Heart left ventricle (tissue), 16 donors: ENCODE measurements at places on chromosomes 2 and 18. TPM values are rescaled to one million over a fixed set of nuclear protein-coding genes. Genes with fewer than 3 reads are reported as not detected.
A peak's percentile ranks its signal among the peaks of the same experiment; 100 is the strongest.

- DNase-seq, result no peak
Measured at GRCh38 chr2:178223806-178224205, 29.5 kb downstream of the OSBPL6 start.

Gene NLRC4
- polyA plus RNA-seq, result 0.19 TPM

DNA sequence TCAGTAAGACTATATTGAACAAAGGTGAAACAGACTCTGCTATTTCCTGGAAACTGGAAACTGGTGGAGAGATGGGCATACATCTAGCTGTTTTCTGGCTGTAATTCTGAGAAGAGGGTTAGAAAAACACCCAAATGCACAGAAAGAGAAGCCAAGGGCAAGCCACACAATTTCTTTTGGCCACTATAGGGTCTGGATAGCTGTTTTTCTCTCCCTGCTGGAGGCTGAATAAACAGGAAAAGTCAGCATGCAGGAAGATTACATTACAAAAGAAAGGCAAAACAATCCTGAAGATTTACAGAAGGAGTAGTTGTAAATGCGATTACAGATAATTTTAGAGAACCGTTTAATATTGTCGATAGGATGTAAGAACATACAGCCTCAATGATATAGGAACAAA, 186.2 kb upstream of the REG3G start:
- no peak for DNase-seq

Gene GPR35
- 1.3 TPM for polyA plus RNA-seq

Gene RGPD8
- polyA plus RNA-seq, result 2.0 TPM

GRCh38 chr2:56127010-56127409, 56.8 kb upstream of the CCDC85A start:
- no peak for DNase-seq

Gene DNER
- polyA plus RNA-seq, result 0.82 TPM

DNA sequence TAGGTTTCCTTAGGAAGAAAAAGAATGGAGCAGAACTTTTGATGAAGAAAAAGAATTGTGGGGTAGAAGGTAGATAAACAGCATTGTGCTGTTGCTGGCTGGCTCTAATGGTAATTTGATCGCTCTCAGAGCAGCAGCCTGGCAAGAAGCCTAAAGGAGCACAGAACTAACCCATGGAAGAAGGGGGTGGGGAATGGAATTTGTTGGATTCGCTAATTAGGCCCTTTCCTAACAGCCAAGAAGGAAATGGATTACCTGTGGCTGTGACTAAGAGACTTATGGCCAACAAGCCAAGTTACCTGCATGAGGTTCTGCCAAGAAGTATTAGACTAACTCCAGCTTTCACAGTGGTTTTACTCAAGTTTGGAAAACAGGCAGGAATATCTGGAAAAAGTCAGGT, 210.6 kb downstream of the IKZF2 start:
- no peak for DNase-seq

DNA sequence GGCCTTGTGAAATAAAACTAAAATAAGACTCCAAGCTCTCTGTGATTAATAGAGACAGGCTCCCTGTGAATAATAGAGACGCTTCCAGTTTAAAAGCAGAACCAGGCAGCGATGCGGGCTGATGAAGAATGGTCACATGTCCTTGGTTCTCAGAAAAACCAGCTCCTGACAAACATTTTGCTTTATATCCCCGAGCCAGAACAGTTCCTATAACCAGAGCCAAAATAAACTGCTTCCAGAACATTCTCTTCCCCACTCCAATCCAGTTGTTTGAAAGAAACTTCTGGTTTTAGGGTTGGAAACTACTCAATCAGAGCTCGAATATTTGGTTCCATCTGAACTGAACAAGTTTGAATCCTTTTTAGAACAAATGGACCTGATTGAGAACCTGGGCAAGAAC, 213.7 kb downstream of the TSN start:
- DNase-seq, result no peak

- no peak for DNase-seq
Measured at GRCh38 chr18:31943878-31944816, 1.2 kb upstream of the TRAPPC8 start.

Gene SLC11A1
- 8.9 TPM for polyA plus RNA-seq

Gene NEU2
- polyA plus RNA-seq, result not detected

DNA sequence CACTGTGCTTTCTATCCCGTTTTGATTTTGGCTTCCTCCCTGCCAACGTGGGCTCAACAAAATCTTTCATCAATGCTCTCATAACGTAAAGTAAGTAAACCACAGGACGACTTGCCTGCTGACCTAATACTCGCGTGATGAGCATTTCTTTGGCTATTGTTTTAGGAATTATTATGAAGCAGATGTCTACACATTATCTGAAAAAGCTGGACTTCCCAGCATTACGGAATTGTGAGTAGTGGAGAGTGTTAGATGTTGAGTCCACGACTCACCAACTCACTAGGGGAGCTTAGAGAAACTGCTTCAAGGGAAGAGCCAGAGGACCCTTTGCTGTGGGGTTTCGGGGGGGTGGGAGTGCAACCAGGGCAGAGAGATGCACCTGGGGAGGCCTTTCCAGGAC, 21.9 kb downstream of the HJURP start:
- DNase-seq, result no peak

GRCh38 chr18:58748899-58749595, 77.8 kb downstream of the MALT1 start:
- DNase-seq, result no peak

GRCh38 chr18:5600378-5601071, 56.7 kb upstream of the EPB41L3 start:
- no peak for DNase-seq

GRCh38 chr2:37367310-37367709, 22.9 kb downstream of the QPCT start:
- DNase-seq, result no peak

Gene SLC19A3
- 0.91 TPM for polyA plus RNA-seq

Gene C2orf92
- 0.89 TPM for polyA plus RNA-seq

GRCh38 chr2:152607793-152608300, 109.4 kb downstream of the PRPF40A start:
- DNase-seq, result no peak

Gene BZW1
- polyA plus RNA-seq, result 111 TPM

DNA sequence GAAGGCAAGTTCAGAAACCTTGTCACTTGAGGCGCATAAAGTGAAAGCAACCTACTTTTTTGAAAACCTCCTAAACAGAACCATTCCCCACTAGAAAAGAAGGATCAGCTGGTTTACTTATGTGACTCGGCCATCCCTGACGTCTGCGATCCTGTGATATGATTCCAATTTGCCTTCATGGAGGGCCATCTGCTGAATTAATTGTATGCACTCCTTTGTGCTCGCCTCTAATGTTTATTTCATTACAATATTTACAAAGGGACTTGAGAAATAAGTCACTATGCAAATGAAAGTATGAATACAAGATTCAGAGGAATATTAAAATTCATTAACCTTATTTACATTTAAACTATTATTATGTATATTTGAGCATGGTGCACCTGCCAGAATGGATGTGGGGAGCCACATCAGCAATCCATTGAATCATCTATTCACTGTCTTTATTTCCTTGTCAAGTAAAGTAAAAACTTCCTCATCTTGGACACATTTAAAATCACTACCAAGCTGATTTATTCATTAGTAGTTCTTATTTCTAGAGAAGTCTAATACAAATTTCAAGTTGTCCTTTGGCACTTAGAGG, 96.5 kb downstream of the RBM43 start:
- DNase-seq, result no peak

- no peak for DNase-seq
Measured at GRCh38 chr2:24473626-24474025, 17.4 kb upstream of the NCOA1 start.

DNA sequence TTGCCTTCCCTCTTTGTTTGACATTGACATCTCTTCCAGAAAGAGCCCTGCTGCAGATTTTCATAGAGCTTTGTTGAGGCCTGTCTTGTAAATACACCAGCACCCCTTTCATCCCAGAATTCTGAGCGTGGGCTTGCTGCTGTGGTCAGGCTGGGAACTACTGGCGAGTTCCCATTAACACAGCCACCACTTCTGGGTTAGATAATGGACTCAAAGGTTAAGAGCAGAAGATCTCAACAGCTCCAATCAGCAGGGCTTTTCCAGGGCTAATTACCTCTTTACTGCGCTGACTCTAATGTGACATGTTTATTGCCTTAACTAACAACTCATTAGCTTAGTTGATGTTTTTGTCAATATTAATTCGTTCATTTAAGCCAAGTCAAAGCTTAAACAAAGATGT, 235.9 kb upstream of the BOD1L2 start:
- no peak for DNase-seq

Gene HOXD13
- polyA plus RNA-seq, result not detected

DNA sequence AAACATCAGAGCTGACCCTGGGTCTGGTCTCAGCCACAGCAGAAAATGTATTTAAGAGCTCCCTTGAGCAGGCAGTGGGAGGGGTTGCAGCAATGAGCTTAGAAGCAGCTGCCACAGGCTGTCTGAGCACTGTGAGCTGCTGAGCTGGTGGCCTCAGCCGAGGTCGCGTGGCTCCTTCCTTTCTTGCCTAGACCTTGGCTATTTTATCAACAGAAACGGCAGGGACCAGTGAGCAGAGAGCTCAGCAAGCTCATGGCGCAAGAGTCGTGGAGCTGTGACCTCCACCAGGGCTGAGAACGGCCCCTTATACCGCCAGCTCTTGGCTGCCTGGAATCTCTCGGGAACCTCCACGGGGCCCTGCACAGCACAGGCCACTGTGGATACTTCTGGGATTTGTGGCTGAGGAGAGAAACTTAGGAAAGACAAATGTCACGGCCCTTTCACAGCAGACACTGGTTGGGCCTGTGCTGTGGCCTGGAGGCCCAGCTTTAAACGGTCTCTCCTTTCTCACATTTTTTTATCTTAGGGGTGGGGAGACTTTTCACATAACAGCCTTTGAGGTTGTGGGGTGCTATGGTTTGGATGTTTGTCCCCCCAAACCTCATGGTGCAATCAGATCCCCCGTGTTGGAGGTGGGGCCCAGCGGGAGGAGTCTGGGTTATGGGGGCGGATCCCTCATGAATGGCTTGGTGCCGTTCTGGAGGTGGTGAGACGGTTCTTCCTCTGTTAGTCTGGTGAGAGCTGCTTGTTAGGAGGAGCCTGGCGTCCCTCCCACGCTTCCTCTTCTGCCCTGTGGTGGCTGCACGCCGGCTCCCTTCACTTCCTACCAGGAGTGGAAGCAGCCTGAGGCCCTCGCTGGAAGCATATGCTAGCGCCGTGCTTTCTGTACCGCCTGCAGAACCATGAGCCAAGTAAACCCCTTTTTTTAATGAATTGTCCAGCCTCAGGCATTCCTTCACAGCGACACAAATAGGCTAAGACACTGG, 1.7 kb downstream of the ALLC start:
- DNase-seq, result peak; percentile 79

DNA sequence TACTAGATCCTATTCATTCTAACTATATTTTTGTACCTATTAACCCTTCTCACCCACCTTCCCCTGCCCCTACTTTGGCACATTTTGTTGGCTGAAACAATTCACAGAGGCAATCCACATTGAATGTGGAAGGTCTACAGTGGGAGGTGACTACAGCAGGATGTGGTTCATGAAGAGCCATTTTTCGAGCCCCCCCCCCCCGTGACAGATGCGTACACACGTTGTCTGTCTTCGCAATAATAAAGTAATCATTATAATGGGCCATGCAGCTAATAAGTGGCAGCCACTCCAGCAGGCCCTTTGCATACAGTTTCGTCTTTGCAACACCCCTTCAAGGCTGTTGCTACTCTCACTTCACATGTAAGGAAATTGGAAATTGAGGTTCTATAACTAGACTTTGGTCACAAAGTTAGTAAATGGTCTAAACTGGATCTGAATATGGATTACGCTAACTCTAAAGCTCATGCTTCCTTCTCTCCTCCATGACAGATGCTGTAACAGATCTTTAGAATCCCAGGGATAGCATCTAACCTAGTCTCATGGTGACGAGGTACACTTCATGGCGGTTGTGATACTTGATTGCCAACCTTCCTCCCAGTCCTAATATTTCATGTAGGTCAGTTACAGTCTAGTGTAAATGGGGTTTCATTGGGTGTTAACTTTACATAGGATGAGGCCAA, 176.8 kb downstream of the MYCN start:
- DNase-seq, result no peak

Gene PID1
- polyA plus RNA-seq, result 9.9 TPM

Gene FBXO15
- 0.38 TPM for polyA plus RNA-seq

- no peak for DNase-seq
Measured at GRCh38 chr2:38141501-38141900, 65.5 kb upstream of the CYP1B1 start.

Gene RESP18
- not detected for polyA plus RNA-seq

Gene TCF23
- polyA plus RNA-seq, result 0.04 TPM

Gene SCN9A
- 0.08 TPM for polyA plus RNA-seq

- no peak for DNase-seq
Measured at GRCh38 chr2:29001806-29002205, 20.7 kb downstream of the TOGARAM2 start.

DNA sequence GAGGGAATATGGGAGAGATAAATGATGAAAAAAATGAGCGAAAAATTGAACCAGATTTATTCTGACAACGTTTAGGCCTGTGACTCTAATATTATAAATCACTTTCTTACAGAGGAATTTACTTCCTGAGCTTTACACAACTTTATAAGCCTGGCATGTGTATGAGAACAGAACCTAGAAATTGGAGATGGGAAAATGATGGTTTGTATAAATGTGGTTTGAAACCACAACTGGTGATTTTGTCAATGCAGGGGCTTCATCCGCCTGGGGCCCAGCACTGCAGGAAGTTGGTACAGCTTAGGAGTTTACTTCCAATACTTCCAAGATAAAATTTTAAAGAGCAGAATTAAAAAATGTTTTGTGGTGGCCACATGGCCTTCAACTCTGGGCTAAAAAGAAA, 82.3 kb downstream of the VAPA start:
- no peak for DNase-seq

Gene PRKAG3
- 0.06 TPM for polyA plus RNA-seq

GRCh38 chr18:46751882-46752281, 5.0 kb downstream of the ST8SIA5 start:
- no peak for DNase-seq
